Prostate gland (tissue), 2 donors: ENCODE measurements at places on chromosomes 13 and 19. TPM values are rescaled to one million over a fixed set of nuclear protein-coding genes. Genes with fewer than 3 reads are reported as not detected.
A peak's percentile ranks its signal among the peaks of the same experiment; 100 is the strongest.

The SIGLEC12 gene
- not detected for total RNA-seq

The OR7A5 gene
- total RNA-seq, result 1.4 TPM

The ZNF534 gene
- 3.2 TPM for total RNA-seq

The PGLYRP1 gene
- total RNA-seq, result not detected

The CYP4F2 gene
- total RNA-seq, result 16.4 TPM

The MBD3L3 gene
- not detected for total RNA-seq

GRCh38 chr13:105334211-105334610 is 1201.3 kb downstream of the EFNB2 start:
- no peaks in the 10 kb centered on the region for H3K4me1 ChIP-seq
- no peak overlapping the region for H3K4me3 ChIP-seq
- DNase-seq, result no peak
- H3K27me3 ChIP-seq, result no peaks in the 10 kb centered on the region
- H3K36me3 ChIP-seq, result no peaks in the 10 kb centered on the region
- H3K27ac ChIP-seq, result no peak overlapping the region

DNA sequence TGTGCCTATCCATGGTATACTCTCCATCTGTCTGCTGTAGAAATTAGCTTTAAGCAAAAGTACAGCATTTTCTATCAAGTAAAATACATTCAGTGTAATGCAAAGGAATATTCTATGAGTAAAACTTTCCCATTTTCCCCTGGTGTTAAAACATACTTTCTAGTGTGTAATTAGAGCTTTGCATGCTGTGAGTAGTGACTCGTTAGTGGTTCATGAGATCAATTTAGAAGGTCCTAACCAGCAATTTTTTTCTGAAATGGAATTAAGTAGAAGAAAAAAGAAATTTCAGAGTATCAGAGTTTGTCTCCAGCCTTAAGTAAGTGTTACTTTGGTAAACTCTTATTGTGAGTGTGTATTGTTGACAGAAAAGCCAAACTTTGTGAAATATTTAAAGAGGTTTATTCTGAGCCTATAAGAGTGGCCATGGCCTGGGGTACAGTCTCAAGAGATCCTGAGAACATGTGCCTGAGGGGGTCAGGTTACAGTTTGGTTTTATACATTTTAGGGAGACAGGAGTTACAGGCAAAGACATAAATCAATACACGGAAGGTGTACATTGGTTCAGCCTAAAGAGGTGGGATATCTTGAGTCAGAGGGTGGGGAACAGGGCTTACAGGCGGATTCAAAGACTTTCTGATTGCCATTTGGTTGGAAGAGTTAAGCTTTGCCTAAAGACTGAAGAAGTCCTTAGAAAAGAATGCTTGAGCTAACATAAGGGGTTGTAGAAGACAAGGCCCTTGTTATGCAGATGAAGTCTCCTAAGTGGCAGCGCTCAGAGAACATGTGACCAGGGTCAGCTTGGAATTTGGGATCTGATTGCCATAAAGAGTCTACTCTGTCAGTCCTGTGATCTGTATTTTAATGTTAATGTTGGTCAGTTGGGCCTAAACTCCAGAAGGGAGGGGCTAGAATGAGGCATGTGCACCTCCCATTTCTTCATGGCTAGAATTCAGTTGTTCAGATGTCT is 25.5 kb downstream of the FAM187B start:
- no peak for DNase-seq
- H3K27me3 ChIP-seq, result no peaks in the 10 kb centered on the region
- H3K4me3 ChIP-seq, result no peak overlapping the region

DNA sequence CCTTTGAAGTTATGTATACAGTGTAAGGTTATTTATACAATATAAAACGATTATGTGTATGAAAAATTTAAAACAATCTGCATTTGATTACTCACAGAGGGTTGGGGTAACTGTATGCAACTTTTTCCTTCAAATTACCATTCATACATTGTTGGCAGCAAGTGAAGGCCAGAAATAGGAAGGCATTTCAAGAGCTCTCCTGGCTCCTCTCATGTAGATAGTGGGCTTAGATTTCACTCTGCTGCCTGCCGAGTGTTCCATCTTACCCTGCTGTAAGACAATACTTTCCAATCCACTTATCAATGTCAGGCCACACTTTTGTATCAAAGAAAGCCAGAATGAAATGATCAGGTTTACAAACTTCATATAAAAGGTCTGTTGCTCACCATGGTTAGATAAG is 245.2 kb downstream of the DNAJC15 start:
- H3K36me3 ChIP-seq, result no peaks in the 10 kb centered on the region
- no peaks in the 10 kb centered on the region for H3K4me1 ChIP-seq
- no peak for DNase-seq
- H3K4me3 ChIP-seq, result no peak overlapping the region

DNA sequence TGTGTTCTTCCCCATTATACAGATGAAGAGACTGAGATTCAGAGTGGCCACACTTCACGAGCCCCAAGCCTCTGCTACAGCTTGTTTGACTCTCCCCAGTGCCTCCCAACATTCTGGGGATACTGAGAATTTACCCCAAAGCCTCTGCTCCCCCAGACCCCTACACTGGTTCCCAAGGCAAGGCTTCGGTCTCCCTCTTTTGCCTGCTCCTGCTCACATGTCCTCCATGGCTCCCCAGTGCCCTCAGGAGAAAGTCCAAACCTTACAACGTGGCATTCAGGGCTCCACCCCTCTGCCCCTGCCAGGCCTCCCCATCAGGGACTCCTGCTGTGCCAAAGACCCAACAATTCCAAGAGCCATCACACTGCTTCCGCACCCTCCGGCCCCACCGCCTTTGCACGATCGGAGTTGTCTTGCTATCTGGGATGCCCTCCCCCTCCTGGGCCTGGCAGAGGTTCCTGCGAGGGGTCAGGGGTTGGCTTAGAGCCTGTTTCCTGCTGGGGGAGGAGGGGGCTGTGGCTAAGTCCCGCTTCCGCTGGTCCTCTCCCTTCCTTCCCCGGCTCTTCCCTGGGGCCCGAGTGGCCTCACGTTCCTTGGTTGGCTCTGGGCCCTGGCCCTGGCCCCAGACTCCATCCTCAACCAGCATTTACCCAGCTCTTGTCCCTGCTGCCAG is 15.4 kb downstream of the GTPBP3 start:
- H3K4me1 ChIP-seq, result no peaks in the 10 kb centered on the region
- H3K36me3 ChIP-seq, result no peaks in the 10 kb centered on the region
- H3K4me3 ChIP-seq, result no peak overlapping the region
- no peak for DNase-seq

DNA sequence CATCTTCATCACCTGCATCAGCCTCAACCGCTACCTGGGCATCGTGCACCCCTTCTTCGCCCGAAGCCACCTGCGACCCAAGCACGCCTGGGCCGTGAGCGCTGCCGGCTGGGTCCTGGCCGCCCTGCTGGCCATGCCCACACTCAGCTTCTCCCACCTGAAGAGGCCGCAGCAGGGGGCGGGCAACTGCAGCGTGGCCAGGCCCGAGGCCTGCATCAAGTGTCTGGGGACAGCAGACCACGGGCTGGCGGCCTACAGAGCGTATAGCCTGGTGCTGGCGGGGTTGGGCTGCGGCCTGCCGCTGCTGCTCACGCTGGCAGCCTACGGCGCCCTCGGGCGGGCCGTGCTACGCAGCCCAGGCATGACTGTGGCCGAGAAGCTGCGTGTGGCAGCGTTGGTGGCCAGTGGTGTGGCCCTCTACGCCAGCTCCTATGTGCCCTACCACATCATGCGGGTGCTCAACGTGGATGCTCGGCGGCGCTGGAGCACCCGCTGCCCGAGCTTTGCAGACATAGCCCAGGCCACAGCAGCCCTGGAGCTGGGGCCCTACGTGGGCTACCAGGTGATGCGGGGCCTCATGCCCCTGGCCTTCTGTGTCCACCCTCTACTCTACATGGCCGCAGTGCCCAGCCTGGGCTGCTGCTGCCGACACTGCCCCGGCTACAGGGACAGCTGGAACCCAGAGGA is 2.6 kb downstream of the P2RY11 start:
- no peak for DNase-seq
- no peak overlapping the region for H3K4me3 ChIP-seq
- H3K27ac ChIP-seq, result no peak overlapping the region
- H3K27me3 ChIP-seq, result no peaks in the 10 kb centered on the region
- peaks cover 4% of the 10 kb centered on the region for H3K4me1 ChIP-seq
- H3K36me3 ChIP-seq, result peaks cover 25% of the 10 kb centered on the region

DNA sequence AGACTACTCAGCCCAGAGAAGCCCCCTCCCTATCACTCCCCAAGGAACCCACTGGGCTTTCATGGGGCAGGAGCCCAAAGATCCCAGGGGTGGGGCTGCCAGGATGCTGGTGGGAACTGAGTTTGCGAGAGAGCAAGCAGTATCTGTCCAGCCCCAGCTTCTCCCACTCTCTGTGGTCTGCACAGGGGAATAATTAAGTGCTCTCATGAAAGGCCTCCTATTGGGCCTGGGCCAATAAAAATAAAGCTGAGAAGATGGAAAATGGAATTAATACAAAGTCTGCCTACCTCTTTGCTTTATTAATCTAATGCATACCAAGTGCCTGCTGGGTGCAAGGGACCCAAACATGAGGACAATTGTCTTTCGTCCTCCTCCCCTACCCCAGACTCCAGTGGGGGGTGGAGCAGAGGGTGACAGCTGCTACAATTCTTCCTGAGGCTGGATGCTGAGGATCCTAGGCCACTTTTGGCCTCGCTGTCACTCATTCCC is 5.4 kb downstream of the DDX39A start:
- H3K27me3 ChIP-seq, result no peaks in the 10 kb centered on the region
- H3K36me3 ChIP-seq, result peaks cover 27% of the 10 kb centered on the region
- H3K4me3 ChIP-seq, result no peak overlapping the region

- no peaks in the 10 kb centered on the region for H3K27me3 ChIP-seq
- H3K27ac ChIP-seq, result no peak overlapping the region
Measured at GRCh38 chr19:43644181-43644580, 4.5 kb upstream of the CADM4 start.

- peak within 1 kb of the TSS; percentile 67 for H3K4me3 ChIP-seq
- H3K36me3 ChIP-seq, result no peaks in the 10 kb centered on the region
- DNase-seq, result peak; percentile 99
- H3K27ac ChIP-seq, result peak within 1 kb of the TSS; percentile 81
- no peaks in the 10 kb centered on the region for H3K4me1 ChIP-seq
- no peaks in the 10 kb centered on the region for H3K27me3 ChIP-seq
Measured at GRCh38 chr13:52011632-52012511, at the start of gene ALG11. TSS of gene ALG11 (plus strand) at chr13:52012398. CDS start at chr13:52012419, 21 bp downstream.

- H3K27ac ChIP-seq, result no peak overlapping the region
- no peaks in the 10 kb centered on the region for H3K4me1 ChIP-seq
- H3K36me3 ChIP-seq, result no peaks in the 10 kb centered on the region
- no peak overlapping the region for H3K4me3 ChIP-seq
- DNase-seq, result no peak
Measured at GRCh38 chr13:60080850-60081249, 82.9 kb downstream of the DIAPH3 start.

GRCh38 chr13:21917086-21918015 is 246.5 kb downstream of the FGF9 start:
- H3K4me3 ChIP-seq, result no peak overlapping the region
- H3K27me3 ChIP-seq, result no peaks in the 10 kb centered on the region
- H3K4me1 ChIP-seq, result no peaks in the 10 kb centered on the region
- no peak overlapping the region for H3K27ac ChIP-seq

DNA sequence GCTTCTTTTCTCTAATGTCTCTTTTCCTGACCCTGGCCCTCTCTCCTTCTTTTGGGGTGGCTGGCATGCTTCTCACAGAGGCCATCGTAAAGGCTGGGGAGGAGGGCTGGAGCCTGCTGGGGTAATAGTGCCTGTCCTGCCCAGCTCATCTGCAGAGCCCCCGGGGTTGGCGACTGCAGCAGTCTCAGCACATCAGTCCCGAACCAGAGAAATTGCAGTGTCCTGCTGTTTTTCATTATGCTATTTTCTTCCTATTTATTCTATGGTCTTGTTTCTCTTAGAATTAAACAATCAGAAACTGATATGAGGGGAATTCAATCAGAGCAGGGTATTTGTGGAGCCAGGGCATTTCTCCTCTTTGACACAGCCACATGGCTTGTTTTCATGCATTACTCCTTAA is 166.4 kb downstream of the SHISA2 start:
- no peaks in the 10 kb centered on the region for H3K36me3 ChIP-seq
- H3K27ac ChIP-seq, result no peak overlapping the region
- no peak for DNase-seq
- no peaks in the 10 kb centered on the region for H3K27me3 ChIP-seq
- no peak overlapping the region for H3K4me3 ChIP-seq

DNA sequence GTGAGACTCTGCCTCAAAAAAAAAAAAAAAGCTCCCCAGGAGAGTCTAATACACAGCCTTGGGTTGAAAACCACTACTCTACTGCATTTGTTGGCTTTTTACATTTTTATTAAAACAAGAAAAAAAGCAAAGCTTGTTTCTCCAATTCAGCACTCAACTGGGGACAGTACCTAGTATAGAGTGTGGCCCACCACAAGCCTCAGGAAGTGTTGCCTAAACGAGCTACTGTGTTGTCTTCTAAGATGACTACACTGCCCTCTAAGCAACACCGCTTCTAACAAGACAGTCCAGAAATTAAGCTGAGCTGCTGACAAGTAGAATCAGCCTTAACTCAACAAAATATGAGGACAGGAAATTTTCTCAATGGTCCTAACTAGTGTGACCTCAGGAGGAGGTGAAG is 522.2 kb downstream of the FGF9 start:
- no peak for DNase-seq
- no peak overlapping the region for H3K4me3 ChIP-seq
- no peaks in the 10 kb centered on the region for H3K27me3 ChIP-seq
- no peak overlapping the region for H3K27ac ChIP-seq
- no peaks in the 10 kb centered on the region for H3K36me3 ChIP-seq
- H3K4me1 ChIP-seq, result no peaks in the 10 kb centered on the region

- H3K4me1 ChIP-seq, result no peaks in the 10 kb centered on the region
- no peak for DNase-seq
- peaks cover 3% of the 10 kb centered on the region for H3K27me3 ChIP-seq
- no peaks in the 10 kb centered on the region for H3K36me3 ChIP-seq
Measured at GRCh38 chr19:32233091-32233490, 112.3 kb upstream of the ZNF507 start.

- H3K27ac ChIP-seq, result no peak overlapping the region
- no peaks in the 10 kb centered on the region for H3K4me1 ChIP-seq
- DNase-seq, result no peak
- H3K36me3 ChIP-seq, result no peaks in the 10 kb centered on the region
- no peak overlapping the region for H3K4me3 ChIP-seq
- no peaks in the 10 kb centered on the region for H3K27me3 ChIP-seq
Measured at GRCh38 chr19:50821248-50821612, 2.4 kb downstream of the KLK1 start.

DNA sequence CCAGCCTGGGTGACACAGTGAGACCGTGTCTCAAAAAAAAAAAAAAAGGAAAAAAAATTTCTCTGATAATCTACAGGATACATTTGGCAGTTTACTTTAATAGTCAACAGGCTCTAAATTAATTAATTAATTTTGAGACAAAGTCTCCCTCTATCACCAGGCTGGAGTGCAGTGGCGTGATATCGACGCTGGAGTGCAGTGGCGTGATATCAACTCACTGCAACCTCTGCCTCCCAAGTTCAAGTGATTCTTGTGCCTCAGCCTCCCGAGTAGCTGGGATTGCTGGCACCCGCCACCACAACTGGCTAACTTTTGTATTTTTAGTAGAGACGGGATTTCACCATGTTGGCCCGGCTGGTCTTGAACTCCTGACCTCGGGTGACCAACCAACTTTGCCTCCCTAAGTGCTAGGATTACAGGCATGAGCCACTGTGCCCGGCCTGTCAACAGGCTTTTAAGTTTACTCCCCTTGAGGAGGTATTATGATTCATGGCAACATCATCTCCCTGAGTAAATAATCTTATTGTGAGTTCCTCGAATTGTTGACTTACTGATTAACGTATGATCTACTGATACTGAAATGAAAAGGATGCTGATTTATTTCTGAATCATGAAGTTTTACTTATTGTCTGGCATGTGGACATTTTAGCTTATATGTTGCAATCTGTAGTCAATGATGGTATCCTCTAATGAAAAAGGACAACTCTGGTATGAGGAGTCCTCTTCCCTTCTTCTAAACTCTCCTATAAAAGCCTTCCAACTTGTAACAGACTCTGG is 21.3 kb upstream of the MTRF1 start:
- DNase-seq, result no peak
- no peaks in the 10 kb centered on the region for H3K36me3 ChIP-seq
- no peaks in the 10 kb centered on the region for H3K4me1 ChIP-seq
- H3K27me3 ChIP-seq, result no peaks in the 10 kb centered on the region
